Iris pigment epithelial cell (primary cell): ENCODE measurements at places on chromosomes 12 and 14.

- peak; percentile 84 for DNase-seq
These were observed 270.3 kb upstream of the DAAM1 start for GRCh38 chr14:58918066-58918738.

DNA sequence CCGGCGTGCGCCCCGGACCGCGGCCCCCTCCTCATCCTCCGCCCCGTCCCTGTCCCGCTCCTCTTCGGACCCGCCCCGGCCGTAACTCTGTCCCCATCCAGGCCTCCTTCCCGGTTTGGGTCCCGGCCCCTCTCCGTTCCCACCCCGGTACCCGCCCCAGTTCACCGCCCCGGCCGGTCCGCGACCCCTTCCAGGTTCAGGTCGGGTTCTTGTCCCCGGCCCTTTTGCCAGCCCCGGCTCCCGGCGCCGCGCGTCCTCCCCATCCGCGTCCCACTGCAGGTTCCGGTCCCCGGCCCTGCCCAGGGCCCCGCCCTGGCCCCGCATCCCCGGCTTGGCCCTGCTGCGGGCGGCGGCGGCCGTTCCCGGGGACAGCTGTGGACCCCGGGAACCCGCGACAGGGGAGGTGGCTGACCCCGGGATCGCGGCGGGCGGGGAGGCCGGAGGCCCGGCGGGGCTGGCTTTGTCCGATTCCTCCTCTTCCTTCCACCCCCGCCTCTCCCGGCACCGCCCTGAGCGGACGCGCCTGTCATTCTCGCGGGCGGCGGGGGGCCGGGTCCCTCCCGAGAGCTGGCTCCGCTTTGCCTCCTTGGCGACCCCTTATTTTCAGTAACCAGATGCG is 601 bp downstream of the KLC1 start:
- DNase-seq, result no peak

GRCh38 chr12:19498099-19498498 is 58.8 kb downstream of the AEBP2 start:
- DNase-seq, result no peak

GRCh38 chr12:130709151-130709970 is 6.7 kb downstream of the RIMBP2 start:
- no peak for DNase-seq

DNA sequence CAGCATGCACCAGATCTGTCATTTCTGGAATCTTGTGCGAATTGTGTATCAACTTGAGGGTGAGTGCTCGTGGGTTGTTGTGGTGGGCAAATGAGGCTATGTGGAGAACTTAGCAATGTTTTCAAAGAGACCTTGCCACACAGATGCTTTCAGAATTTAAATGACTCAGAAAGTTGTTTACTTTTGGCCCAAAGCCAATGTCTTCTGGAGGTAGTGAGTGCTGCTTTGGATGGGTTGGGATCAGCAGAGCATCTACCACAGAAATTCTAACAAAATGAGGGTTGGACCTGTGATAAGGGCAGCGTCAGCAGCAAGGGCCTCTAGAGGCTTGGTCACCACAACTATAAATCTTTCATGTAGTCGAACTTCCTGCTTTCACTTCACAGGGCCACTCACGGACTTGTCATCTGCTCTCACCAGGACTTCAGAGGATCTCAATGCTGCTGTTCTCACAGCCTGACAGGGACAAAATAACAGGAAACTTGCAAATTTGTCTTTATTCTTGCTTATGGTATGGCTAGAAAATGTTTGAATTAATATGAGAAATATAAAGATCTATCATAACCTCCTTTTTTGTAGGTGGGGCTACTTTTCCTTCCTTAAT is 111.4 kb downstream of the DACT1 start:
- peak; percentile 96 for DNase-seq

GRCh38 chr12:51269174-51270066 is 795 bp downstream of the SMAGP start:
- peak; percentile 27 for DNase-seq

DNA sequence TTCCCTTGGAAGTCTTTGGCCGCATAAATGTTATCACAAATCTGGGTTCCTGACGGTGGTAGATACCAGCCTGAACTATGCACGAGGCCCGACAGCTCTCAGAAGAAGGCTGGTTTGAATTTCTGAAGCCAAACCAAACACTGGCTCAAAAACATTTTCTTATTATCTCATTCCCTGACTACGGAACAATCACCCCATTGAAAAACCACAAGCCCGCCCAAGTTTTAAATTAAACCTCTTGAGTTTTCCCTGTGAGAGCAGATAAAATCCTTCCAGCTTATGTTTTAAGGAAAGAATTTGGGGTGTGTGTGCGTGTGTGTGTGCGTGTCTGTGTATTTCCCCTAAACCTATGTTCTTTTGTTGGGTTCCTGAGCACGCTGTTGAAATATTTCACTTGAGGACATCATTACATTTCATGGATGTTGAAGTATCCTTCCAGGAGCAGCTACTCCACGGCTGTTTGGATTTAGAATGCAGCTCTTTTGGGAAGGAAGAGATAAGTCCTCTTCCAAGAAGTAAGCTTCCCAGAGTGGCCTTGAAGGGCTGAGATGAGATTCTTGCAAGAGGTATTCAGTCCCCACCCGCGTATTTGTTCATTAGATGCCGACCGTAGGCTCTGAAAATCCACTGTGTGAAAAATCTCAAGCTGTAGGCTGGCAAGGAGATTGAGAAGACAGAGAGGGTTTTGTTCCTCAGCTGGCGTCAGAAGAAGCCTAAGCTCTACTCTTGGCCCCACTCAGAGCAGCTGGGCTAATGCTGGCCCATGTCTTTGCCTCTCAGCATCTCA is 131.0 kb upstream of the NCOR2 start:
- DNase-seq, result no peak

- DNase-seq, result no peak
These were observed 24.9 kb upstream of the BCDIN3D start for GRCh38 chr12:49867570-49868341.

- DNase-seq, result peak; percentile 74
These were observed 58.1 kb downstream of the FGD4 start for GRCh38 chr12:32457251-32458025.

GRCh38 chr14:34231626-34232025 is 230.4 kb downstream of the SPTSSA start:
- no peak for DNase-seq

DNA sequence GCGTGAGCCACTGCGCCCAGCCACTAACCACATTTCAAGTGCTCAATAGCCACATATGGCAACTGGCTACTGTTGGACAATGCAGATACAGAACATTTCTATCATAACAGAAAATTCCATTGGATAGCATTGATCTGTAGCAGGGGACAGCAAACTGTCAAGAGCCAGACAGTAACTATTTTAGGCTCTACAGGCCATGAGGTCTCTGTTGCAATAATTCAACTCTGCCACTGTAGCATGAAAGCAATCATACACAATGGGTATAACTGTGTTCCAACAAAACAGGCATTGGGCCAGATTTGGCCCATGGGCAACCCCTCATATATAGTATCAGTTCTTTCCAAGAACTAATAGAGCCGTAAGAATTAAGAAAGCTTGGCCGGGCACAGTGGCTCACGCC is 8.0 kb downstream of the CSRNP2 start:
- no peak for DNase-seq

DNA sequence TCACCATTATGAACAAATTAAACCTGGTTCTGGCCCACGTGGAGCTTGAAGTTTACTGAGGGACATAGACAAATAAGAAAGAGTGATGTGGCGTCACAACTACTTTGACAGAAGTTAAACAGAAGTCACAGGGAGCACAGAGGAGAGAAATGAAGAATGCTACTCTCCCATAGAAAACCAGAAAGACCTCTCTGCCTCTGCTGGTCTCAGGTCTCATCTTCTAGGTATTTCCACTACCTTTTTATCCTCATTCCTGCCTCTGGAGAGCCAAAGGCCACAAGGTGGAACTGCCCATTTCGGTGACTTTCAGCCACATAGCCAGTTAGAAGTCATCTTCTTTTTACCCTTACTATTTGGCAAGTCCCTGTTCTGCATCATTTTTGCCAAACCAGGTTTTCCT is 170.5 kb downstream of the CAND1 start:
- no peak for DNase-seq

DNA sequence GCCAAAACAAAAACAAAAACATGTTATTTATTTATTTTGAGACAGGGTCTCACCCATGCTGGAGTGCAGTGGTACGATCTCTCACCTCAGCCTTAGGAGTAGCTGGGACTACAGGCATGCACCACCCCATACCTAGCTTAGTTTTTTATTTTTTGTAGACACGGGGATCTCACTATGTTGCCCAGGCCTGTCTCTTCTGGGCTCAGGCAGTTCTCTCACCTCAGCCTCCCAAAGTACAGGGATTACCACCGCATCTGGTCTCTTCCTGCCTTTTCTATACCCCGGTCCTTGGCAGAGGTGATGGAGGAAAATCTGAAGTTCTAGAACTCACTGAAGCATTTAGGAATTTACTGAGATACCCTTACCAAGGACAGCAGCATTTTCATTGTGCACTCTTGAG is 6.8 kb upstream of the IRF2BPL start:
- no peak for DNase-seq

GRCh38 chr12:454833-455232 is 4.9 kb upstream of the B4GALNT3 start:
- no peak for DNase-seq

DNA sequence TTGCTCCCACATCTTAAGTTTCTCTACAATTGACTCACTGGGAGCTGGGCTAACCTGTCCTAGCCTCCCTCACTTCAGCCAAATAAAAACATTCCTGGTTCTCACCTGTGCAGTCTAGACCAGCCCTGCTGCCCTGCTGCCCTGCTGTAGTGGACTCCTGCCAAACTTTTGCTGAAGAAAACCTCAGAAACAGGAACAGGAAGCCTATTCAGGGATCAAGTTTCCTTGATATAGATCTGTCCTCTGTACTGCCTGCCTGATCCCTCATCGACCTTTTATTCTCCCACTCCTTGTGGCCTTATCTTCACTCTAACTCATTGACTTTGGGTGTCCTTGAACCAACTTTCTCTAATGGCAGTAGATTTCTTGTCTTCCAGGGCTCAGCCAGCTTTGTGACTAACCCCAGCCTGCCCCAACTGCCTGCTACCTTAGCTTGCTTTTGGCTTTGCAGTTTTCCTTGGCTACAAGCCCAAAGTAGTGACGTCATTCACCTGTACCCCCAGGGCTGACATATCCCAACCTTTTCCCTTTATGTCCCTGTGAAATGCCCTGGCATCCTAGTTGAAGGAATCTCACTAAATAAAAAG is 234.8 kb downstream of the DUSP6 start:
- peak; percentile 40 for DNase-seq

GRCh38 chr12:111653596-111653995 is 32.2 kb downstream of the BRAP start:
- DNase-seq, result no peak

DNA sequence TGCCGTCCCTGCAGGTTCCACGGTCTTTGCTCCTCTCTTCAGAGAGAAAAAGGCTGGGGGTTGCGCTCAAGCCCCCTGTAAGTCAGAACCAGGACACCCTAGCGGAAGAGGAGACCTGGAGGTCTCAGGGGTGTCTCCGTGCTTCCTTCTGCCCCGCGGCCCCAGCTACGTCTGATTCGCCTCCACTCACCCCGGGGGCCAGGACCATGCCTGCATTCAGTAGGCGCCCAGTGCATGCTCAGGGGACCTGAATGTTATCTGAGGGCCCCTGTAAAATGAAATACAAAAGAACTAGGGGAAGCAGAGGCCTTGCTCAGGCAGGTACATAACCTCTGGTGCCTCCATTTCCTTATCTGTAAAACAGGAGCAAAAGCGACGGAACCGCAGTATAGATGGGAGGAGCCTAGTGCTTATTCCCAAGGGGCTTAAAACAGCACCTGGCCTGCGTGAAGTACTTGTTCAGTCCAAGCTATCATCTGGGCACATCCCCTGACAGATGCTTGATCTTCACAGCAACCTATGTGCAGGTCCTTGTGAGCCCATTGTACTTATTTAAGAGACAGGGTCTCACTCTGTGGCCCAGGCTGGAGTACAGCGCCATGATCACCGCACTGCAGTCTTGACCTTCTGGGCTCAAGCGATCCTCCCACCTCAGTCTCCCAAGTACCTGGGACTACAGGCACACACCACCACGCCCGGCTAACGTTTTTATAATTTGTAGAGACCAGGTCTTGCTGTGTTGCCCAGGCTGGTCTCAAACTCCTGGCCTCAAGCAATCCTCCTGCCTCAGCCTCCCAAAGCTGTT is 110.3 kb upstream of the NCOR2 start:
- no peak for DNase-seq

GRCh38 chr12:77578466-77579220 is 252.1 kb upstream of the NAV3 start:
- DNase-seq, result no peak

DNA sequence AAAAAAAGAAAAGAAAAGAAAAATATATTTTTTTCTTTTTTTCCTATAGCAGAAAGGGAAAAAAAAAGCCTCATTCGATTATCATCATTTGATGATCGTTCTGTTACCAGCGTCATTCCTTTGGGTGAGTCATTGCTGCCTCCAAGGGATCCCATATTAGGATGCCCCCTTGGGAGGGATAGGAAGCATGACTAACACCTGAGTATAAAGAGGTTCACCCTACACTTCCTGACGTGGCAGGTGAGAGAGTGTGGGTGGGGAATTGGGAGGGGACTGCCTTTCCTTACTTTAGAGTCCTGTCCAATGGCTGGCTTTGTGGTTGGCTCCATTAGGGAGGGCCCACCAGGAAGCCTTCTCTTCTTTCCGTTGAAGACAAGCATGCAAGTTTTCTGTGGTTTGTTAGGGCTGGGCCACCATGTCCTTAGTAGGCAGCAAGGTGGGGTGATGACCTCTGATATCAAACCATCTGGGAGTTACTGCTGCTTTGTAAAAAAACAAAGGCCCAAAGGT is 56.1 kb upstream of the FUT8 start:
- DNase-seq, result peak; percentile 61

GRCh38 chr12:21678959-21679358 is 21.3 kb upstream of the LDHB start:
- no peak for DNase-seq

- no peak for DNase-seq
These were observed 280.6 kb downstream of the NRXN3 start for GRCh38 chr14:78450669-78451318.

DNA sequence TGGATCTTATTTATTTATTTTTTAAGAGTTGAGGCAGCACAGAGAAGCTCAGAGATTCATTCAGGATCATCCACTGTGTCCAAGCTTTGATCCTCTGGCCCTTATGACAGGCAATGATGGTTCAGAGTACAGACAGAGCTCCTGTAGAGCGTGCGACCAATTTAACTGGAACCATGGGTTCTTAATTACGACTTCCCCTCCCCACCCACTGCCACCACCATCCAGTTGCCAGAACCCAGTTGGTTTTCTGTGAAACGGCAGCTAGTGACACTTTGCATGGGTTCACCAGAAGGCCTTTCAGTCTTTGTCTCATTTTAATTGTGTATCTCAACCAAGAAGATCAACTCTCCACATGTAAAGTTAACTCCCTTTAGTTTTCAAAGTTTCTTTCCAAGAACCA is 478.2 kb downstream of the ZFP36L1 start:
- DNase-seq, result no peak

DNA sequence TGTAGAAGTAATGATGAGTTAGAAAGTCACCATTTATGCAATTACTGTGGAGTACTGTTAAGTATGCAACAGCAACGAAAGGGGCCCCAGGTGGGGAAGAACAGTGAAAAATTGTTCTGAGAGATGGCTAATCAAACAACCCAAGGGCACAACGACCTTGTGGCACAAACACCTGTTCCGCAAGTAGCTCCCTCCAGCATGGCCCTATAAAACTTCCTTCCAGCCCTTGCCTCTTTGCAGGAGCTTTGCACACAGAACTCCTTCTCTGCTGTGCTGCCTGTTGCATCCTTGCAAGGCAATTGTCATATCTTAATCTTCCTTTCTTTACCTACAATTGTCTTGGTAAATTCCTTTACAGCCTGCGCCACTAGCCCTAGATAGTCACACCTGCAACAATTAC is 23.2 kb upstream of the ATP23 start:
- DNase-seq, result no peak

- DNase-seq, result peak; percentile 5
These were observed 239.4 kb upstream of the PDE3A start for GRCh38 chr12:20128928-20129327.
